ENCODE measurements at places on chromosomes 4 and X.
A peak's percentile ranks its signal among the peaks of the same experiment; 100 is the strongest.

- no peak for DNase-seq
Measured at GRCh38 chr4:7270121-7270520, 77.8 kb downstream of the SORCS2 start.

DNA sequence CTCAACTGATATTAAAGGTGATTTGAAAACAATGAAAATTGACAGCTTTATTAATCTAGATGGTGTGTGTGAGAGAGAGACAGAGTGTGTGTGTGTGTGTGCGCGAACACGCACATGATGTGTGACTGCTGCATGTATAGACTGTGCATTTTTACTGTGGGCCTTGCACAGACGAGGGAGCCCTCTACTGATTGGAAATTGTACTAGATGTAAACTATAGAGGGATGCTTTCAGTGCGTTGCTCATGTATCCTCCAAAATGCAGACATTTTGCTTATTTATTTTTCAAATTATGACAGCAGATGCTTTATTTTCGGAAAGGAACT is 168.4 kb upstream of the GK2 start:
- DNase-seq: no peak

DNA sequence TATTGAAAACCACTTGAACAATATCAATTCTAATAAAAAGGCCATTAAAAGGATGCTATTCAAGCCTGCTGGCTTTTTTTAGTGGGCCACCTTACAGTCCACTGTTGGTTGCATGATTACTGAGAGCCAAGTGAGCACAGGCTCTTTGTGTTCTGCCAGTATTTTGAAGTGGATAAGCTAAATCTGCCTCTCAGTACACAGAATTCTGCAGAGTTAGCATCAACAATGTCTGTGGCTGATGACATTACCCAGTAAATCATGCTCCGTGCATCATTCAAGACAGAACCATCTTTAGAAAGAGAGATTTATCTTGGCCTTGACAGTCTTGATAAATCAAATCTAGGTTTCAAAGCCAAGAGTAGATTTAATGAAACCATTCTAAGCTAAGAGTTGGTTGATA is 119.0 kb upstream of the GNPDA2 start:
- DNase-seq: no peak

- no peak for DNase-seq
Measured at GRCh38 chrX:40867352-40867751, 132.0 kb upstream of the MED14 start.

DNA sequence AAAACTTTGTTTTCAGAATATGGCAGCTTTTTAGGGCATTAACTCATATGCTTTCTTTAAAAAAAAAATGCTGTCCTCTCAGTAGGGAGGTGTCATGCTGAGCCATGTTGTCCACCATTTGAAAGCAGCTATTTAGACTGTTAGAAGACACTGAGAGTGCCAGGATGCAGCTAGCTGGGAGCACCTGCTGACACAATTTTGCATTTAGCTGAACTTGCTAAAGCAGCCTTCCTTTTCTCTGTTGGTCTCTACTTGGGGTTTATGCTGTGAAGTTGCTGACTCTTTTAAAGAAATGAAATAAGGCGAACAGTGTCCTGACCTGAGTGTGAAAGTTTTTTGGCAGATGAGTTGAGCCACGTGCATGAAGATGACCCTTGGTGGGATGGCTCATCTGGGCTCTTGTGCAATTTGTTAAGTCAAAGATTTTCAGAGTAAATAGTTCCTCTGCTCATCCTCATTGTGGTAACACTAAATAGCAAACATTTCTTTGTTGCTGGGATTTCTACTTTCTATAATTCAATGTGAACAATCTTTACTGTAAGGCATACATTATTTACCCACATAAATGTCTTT is 64.5 kb downstream of the CDS1 start:
- no peak for DNase-seq

DNA sequence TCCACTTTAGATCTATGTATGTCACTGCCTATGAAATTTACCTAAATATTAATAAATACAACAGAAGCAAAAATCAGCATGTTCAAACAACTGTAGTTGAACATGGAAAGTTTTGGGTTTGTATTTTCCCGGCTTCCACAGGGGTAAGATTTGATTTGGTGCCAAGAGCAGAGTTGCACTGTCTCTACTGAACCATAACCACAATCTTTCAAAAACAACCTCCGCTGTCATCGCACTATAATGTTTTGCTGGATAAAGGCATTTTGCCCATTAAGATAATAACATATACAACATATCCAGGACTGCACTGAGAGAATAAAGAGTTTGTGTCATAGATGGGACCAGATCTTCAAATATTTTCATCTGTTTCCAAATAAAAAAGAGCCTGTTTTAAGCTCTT is 94.9 kb downstream of the TENM3 start:
- DNase-seq: no peak

DNA sequence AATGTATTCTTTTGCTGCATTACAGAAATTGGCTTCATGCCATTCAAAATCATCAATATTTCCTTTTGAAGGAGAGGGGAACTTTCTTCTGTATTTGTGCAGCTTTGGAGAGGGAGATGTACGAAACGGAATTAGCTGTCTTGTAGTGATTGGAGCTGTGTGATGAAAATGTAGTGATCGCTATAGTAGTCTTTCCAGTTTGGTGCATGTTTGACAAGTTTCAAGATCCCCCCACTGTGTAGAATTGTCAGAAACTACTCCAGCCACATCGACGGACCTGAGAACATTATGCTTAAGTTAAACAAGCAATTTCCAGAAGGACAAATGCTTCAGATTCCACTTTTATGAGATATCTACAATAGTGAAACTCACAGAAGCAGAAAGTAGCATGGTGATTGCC is 21.6 kb upstream of the MAGEA1 start:
- no peak for DNase-seq

- DNase-seq: no peak
Measured at GRCh38 chr4:86449746-86450588, 90.1 kb upstream of the MAPK10 start.

DNA sequence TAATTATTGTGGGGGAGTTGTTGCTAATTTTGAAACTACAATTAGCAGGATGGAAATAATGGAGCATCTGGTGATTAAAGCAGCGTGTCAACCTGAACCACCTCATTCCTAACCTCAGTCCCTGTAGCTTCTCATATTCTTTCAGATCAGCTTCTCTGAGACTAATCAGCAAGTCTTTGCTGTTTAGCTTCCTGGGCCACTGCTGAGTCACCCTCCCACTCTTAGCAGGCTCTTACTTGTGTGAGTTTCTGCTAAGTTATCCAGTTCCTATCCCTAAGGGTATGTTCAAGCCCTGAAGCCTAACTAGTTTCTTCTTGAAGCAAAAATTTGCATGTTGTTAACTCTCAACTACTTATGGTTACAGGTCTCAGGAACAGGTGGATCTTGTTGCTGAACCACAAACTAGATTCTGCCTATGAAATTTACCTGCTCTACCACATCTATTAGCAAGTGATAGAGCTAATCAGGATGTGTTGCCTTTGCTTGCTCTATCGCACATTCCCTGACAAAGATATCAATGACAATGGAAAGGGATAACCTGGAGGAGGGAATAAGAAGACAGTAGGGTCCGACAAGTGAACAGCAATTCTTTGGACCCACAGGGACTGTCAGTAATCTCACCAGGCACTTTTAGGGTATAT is 134.2 kb downstream of the EIF4E start:
- peak; percentile 25 for DNase-seq

- no peak for DNase-seq
Measured at GRCh38 chr4:123405267-123405865, 8.8 kb downstream of the SPRY1 start.

GRCh38 chr4:113147498-113148111 is 98.2 kb downstream of the ANK2 start:
- no peak for DNase-seq

Measured in activated T-helper 9 cell treated with anti-CD3 and anti-CD28 coated beads, Interleukin-2, amount 50 U/mL, for 16 hours (primary cell).